ENCODE measurements at places on chromosomes 5 and 9.

- DNase-seq = peak; percentile 4
These were observed 23.4 kb downstream of the UBLCP1 start for GRCh38 chr5:159286420-159287035.

DNA sequence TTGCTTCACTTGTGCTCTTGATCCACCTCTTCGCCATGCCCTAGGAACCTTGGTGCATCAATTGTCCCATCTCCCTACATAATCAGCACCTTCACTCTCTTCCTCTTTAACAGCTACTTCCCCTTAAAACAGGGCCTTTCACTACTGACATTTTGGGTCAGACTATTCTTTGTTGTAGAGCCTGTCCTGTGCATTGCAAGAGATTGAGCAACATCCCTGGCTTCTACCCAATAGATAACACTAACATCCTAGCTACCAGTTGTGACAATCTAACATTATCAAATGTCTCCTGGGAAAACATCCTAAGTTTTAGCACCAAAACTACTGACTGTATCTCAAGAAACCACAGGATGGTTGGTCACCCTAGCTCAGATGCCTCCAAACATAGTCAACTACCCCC is 854.3 kb upstream of the DMAC1 start:
- no peak for DNase-seq

DNA sequence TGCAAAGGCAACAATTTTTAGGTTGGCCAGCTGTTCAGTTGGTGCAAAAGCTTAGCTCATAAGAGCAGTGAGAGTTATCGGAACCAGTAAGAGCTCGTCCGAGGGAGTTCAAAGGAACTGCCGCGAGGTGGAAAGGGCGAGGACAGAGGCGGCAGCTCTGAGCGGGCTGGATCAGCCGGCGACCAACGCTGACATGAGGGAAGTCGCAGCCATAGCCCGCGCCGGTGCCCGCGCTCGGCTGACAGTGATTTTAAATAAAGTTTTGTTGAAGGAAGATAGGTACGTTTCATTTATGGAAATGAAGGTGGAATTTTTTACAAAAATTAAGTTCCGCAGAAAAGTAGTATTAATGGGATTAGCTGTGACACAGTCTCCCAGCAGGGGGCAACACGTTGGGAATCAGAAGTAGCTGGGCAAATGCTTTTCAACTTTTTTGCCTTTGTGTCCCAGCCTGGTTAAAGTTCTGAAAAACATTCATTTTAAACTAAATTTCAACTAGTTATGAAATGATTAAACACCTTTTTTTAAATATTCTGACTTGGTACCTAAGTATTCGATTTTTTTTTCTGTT is 43.2 kb downstream of the FBXO4 start:
- DNase-seq = no peak

DNA sequence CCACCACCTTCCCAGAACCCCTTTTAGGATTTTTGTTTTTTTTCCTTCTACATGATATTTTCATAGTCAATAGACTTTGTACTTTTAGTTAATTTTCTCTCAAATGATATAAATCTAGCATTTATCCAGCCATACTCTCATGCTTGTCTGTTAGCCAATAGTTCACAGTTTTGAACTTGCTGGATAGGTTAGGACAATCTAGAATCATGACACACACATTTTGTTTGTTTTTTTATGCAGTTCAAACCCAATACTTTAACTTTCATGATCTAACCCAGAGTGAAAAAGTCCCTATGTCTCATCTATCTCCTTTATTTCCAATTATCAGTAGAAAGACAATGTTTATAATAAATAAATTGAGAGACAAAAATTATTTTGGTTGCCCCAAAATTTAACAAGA is 509.7 kb upstream of the DMAC1 start:
- no peak for DNase-seq

- DNase-seq = peak; percentile 87
These were observed 29.6 kb upstream of the UBAC1 start for GRCh38 chr9:135990468-135991429.

- no peak for DNase-seq
These were observed 530.9 kb upstream of the TYRP1 start for GRCh38 chr9:12162181-12162815.

- no peak for DNase-seq
These were observed 67.3 kb upstream of the CDH18 start for GRCh38 chr5:20055301-20055700.

DNA sequence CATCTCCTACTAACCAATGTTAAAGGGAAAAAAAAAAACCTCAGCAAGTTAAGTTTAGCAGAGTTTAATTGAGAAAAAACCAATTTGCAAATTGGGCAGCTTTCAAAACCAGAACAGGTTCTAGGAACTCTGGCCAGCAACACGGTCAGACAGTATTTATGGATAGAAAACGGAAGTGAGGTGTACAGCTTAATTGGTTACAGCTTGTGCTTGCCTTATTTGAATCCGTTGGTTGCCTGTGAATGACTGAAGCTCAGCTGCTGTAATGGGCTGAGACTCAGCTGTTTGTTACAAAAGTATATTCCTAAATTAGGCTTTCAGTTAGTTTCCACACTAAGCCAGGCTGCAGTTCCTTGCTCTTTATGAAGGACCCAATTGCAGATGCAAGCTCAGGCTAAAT is 217.0 kb downstream of the SREK1 start:
- DNase-seq = no peak

DNA sequence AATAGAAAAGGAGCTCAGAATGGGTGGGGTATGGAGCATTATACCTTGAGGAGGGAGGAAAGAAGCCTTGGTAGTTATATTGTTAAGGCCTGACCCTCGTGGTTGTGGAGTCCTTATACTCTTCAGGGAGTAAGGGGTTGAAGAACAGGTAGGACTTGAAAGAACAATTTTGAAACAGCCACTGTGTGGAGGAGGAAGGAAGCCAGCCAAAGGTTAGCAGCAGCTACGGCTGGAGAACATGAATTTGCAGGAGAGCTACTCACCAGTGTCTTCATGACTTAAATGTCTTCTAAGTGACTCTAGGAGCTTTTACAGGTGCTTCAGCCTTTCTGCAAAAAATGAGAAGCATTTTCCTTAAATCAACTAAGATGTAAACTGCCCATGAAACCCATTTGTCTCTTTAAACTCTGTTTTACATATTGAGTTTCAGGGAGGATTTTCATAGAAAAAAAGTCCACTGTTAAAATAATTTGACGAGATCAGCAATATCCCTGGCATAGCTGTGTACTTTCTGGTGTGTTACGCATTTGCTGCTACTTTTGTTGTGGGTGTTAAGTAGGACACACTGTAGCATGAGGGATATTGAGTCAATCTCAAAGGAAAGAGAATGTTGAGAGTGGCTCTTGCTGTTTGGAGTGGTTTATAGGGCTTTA is 110.6 kb upstream of the ELL2 start:
- no peak for DNase-seq

GRCh38 chr5:176776141-176776865 is 34.1 kb upstream of the UNC5A start:
- DNase-seq = no peak

- no peak for DNase-seq
These were observed 113.8 kb downstream of the ANKRD18B start for GRCh38 chr9:33637881-33638280.

- DNase-seq = no peak
These were observed 379.4 kb downstream of the GADD45G start for GRCh38 chr9:89984214-89984613.

DNA sequence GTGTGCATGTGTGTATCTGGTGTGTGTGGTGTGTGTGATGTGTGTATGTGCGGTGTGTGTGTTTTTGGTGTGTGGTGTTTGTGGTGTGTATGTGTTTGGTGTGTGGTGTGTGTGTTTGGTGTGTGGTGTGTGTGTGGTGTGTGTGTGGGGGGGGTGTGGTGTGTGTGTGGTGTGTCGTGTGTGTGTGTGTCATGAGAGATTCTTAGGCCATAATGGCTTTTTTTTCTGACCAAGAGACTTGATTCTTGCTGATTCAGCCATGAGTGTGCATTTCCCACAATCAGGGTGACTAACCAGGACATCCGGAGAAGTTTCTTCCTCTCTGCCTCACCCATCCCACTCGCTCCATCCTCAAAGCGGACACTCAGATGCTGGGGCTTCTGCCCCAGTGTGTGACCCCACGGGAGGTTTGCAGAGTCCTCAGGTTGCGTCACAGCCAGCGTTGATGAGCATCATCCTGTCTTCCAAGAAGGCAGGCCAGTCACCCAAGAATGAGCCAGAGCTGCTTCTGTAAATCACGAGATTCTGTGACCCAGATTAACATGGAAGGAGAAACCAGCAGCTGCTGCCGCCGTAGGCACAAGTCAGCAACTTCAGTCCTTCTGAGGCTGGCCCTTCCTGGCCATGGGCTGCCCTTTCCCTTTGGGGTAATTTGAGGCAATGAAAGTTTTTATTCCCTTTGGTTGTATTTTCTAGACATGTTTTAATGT is 12.5 kb upstream of the CTSL start:
- no peak for DNase-seq

DNA sequence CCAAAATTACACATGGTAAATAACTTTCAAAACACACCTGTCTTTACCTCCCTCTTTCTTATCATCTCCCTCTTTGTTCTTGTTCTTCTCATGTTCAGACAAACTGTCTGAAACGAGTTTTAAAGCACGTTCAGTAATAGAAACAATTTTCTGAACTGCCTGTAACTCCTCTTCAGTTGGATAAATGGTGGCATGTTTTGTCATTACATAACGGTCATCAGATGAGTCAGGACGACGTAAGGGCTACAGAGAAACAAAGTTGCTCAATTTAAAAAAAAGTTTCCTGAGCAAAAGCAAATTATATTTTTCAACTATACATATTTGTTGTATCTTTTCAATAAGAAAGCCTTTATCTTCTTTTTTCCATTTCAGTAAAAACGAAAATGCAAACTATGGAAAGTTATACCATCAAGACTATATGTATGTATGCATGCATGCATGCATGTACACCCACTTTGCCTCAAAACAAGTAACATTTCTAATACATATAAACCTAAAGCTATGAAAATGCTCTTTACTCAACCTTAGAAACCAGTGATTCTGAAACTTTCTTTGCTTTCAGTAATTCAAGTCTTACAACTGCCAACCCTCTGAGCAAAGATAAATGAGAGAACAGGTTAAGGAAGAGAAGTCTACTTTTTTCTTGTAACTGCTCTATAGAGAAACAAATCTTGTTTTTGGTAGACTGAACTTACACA is 56.0 kb downstream of the ZFR start:
- DNase-seq = no peak

- DNase-seq = peak; percentile 38
These were observed 16.0 kb downstream of the SLC22A5 start for GRCh38 chr5:132385326-132386105.

DNA sequence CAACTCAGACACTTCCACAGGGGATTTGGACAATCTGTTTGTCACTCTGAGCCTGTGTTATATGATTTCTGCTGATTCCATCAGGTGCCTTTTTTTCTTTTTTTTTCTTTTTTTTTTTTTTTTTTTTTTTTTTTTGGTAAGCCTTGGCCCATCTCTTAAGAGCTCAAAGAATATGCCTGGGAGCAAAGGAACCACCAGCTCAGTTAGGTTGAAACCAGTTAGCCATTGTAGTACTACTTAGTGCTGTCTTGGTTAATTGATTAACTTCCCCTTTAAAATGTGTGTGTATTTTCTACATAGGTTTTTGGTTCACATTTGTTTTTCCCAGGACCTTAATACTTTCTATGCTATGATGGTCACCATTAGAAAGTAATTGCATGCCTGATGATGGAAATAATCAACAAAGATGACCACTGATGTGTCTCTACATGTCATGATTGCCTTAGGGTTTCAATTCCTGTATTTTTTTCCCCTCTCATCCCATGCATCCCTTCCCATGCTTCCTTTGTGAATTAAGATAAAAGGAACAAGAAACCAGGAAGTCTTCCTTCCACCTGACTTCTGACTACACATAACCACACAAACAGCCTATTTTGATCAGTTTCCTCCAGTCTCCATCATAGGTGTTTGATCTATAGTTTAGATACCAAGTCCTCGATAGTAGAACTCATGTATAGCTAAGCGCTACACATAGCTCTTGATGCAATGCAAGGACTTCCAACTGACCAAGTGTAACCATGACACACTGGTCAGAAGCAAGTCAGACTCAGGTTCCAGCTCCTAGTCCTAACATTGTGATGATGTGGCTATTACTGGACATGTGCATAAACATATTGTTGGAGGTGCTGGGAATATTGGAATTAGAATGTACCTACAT is 306.1 kb downstream of the EFNA5 start:
- DNase-seq = no peak

- DNase-seq = no peak
These were observed 67.0 kb downstream of the ARHGAP26 start for GRCh38 chr5:142837081-142837725.

- DNase-seq = no peak
These were observed 73.6 kb upstream of the STARD4 start for GRCh38 chr5:111585946-111586345.

- no peak for DNase-seq
These were observed 1.8 kb downstream of the GSN start for GRCh38 chr9:121269642-121270254.

- no peak for DNase-seq
These were observed 35.7 kb downstream of the SLC6A3 start for GRCh38 chr5:1409381-1410110.

GRCh38 chr9:5715548-5716127 is 86.7 kb downstream of the RIC1 start:
- DNase-seq = no peak

- no peak for DNase-seq
These were observed 20.6 kb downstream of the DMAC1 start for GRCh38 chr9:7778851-7779600.

- DNase-seq = no peak
These were observed 155.4 kb downstream of the GOLPH3 start for GRCh38 chr5:32018476-32019436.

DNA sequence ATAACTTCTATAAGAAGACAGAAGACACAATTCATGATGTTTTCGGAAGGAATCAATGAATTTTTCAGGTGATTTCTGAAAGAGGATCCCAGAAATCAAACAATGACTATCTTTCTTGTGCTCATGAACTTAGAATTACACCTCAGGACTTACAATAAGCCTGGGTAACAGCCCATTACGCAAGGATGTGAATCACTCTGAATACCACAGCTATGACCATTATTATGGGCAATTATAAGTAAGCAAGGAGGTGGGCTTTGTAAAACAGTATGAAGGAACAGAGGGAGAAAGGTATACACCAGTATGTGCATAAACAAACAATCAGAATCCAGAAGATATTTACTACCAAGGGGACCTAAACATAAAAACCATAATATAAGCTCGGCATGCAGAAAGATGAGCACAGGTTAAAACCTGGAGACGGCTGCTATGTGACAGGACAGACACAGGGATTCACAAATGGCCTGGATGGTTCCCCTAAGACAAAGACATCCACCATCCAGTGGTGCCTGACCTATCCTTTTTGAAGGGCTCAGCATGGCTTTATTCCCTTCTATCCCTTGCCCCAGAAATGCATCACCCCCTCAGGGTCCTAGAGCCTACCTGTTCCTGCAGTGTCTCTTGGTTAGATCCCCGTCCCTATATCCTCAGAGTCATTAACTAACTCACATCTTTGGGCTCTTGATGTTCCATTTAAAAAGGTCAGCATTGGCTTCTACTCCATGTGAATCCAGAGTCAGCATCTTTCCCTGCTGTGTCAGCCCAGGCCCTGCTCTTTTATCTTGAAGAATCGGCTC is 21.8 kb upstream of the PPP2CA start:
- no peak for DNase-seq
